ENCODE measurements at places on chromosomes 4 and X.

DNA sequence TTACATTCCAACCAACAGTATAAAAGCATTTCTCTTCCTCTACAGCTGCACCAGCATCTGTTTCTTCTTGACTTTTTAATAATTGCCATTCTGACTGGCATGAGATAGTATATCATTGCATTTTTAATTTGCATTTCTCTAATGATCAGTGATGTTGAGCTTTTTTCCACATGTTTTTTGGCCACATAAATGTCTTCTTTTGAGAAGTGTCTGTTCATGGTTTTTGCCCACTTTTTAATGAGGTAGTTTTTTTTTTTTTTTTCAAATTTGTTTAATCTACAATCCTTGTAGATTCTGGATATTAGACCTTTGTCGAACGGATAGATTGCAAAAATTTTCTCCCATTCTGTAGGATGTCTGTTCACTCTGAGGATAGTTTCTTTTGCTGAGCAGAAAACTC is 39.5 kb upstream of the TBC1D19 start:
- no peak for DNase-seq

DNA sequence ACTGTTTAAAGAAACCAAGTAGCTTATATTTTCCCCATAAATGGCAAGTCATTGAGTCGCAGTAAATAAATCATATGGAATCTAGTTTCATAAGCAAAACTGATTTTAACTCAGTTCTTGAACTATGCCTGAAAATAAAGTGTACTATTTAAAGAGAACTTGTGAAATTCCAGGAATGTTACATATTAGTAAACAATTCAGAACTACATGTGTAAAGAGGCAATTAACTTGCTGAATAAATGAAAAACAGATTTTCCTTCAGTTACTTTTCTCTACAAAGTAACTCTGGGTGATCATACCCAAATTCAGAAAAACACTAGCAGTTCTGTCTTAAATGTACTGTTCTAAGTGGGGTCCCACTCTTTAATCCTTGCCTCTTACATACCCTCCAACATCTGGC is 236.1 kb upstream of the EDNRA start:
- DNase-seq: no peak

- no peak for DNase-seq
These were observed 37.2 kb downstream of the CXCL8 start for GRCh38 chr4:73777612-73778011.

DNA sequence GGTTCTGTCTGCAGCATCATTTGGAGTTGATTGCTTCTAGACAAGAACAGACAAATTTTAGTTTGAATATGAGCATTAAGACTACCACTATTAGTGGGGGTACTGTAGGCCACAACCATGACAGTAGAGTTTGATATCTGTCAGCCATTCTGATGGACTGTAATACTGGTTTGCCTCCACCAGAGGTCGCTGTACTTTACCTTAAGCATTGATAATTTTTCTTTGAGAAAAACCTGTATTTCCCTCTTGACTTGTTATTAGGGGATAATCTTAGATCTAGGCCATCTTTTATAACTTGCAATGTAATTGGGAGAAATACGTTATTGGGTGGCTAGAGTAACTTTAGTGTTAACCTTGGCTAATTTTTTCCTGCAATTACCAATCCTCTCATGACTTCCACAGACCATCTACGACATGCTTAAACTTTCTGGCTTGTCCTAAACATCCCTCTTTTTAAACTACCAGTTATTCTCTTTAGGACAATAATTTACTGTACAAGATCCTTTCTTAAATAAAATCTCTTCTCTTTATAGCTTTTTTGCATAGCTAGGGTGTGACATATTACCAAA is 562.4 kb downstream of the MAGEB5 start:
- no peak for DNase-seq

GRCh38 chr4:145482209-145483037 is 770 bp downstream of the SMAD1 start:
- DNase-seq: peak; percentile 82

GRCh38 chr4:26822546-26822945 is 38.1 kb upstream of the STIM2 start:
- peak; percentile 81 for DNase-seq

- no peak for DNase-seq
These were observed 20.2 kb upstream of the CTSO start for GRCh38 chr4:155973639-155974475.

- DNase-seq: no peak
These were observed 910.4 kb upstream of the PCDH10 start for GRCh38 chr4:132238697-132239096.

- DNase-seq: peak; percentile 2
These were observed 168.6 kb downstream of the PTTG2 start for GRCh38 chr4:38128478-38129459.

- DNase-seq: no peak
These were observed 421 bp upstream of the PLAC1 start for GRCh38 chrX:134658760-134659023.

- no peak for DNase-seq
These were observed 34.7 kb upstream of the NEUROG2 start for GRCh38 chr4:112550728-112551127.

- DNase-seq: peak; percentile 70
These were observed 108.2 kb downstream of the NSUN7 start for GRCh38 chr4:40857956-40858355.

Measured in common myeloid progenitor, CD34-positive (primary cell).